Breast epithelium (tissue), 4 donors: ENCODE measurements at places on chromosomes 5 and 9.

- H3K4me1 ChIP-seq, result no peaks in the 10 kb centered on the region
- no peak for DNase-seq
- no peak overlapping the region for H3K4me3 ChIP-seq
- H3K27me3 ChIP-seq, result no peaks in the 10 kb centered on the region
- no peaks in the 10 kb centered on the region for H3K36me3 ChIP-seq
Observed at GRCh38 chr9:21674894-21675293, 127.5 kb upstream of the MTAP start.

GRCh38 chr5:99248066-99248465, 319.3 kb upstream of the CHD1 start:
- DNase-seq, result no peak
- H3K36me3 ChIP-seq, result no peaks in the 10 kb centered on the region
- no peaks in the 10 kb centered on the region for H3K27me3 ChIP-seq
- no peaks in the 10 kb centered on the region for H3K4me1 ChIP-seq
- no peak overlapping the region for H3K4me3 ChIP-seq

- H3K4me3 ChIP-seq, result no peak overlapping the region
- H3K4me1 ChIP-seq, result no peaks in the 10 kb centered on the region
- DNase-seq, result no peak
- no peaks in the 10 kb centered on the region for H3K27me3 ChIP-seq
- H3K36me3 ChIP-seq, result no peaks in the 10 kb centered on the region
Observed at GRCh38 chr5:126129431-126129830, 293.8 kb upstream of the GRAMD2B start.

GRCh38 chr5:77259476-77259875, 49.0 kb downstream of the PDE8B start:
- H3K27ac ChIP-seq, result no peak overlapping the region
- DNase-seq, result no peak
- H3K27me3 ChIP-seq, result no peaks in the 10 kb centered on the region
- H3K4me3 ChIP-seq, result no peak overlapping the region
